ENCODE measurements at places on chromosomes 6 and 20.

- no peak for DNase-seq
Observed at GRCh38 chr20:9160757-9161156, 91.9 kb downstream of the PLCB4 start.

DNA sequence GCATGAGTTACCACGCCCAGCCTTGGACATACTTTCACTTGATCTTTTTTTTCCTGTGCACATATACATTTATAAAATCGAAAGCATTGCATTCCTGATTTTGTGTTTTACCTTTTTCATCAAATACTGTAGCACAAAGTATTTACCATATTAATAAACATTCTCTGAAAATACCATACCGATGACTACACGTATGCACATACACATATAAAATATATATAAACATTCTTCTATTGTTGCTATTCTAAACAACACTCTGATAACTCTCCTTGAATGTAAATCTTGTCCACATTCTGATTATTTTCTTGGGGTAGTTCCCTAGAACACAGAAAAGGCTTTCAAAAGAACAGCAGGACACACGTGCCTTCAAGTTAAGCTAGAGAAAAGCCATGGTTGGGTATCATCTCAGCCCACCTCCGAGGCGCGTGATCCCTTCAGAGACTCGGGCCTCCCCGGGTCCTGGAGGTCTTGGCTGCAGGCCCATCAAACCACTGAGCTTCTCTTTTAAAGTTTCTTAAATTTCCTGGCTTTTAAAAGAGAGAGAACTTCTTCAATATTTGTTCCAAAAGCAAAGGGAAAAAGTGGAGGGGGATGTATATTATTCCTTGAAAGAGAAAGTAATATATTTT lies 198.1 kb downstream of the MYLK4 start:
- DNase-seq = no peak

GRCh38 chr6:62393608-62394007 lies 107.6 kb upstream of the KHDRBS2 start:
- DNase-seq = no peak

- no peak for DNase-seq
Observed at GRCh38 chr20:15927893-15928650, 645.2 kb downstream of the KIF16B start.

DNA sequence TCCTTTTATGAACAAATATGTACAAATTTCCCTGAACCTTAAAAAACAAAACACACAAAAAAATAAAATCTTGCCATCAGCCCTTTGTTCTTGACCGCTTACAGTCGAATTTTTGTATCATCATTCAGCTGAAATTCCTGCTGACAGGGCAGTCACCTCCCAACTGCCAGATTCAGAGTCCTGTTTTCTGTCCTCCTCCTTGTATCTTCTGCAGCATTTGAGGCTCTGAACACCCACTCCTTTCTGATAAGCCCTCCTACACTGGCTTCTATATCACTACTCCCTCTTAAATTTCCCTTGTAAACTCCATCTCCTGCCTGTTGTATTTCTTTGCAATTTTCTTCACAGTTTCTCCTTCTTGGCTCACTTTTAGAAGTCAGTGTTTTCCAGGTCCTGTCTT lies 77.8 kb upstream of the CCN6 start:
- no peak for DNase-seq

- DNase-seq = no peak
Observed at GRCh38 chr6:80607811-80608391, 501.4 kb downstream of the BCKDHB start.

GRCh38 chr6:36120539-36120938 lies 9.8 kb upstream of the MAPK13 start:
- DNase-seq = peak; percentile 41

DNA sequence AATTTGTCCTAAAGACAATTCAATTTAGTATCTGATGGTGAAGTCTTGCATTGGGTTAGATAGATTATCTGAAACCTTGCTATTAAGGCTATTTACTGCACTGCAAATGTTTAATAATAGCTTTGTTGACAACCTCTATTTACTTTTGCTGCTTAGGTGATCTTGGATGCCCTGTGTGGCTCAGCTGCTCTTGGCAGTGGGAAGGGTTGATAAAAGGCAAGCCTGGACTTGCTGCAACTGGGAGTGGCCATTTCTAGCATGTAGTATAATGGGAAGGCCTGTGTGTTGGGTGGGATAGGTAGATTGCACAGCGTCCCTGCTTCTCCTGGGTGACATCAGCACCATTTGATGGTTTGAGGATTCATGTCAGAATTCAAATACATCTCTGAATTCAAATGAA lies 49.1 kb downstream of the ARMC2 start:
- no peak for DNase-seq

DNA sequence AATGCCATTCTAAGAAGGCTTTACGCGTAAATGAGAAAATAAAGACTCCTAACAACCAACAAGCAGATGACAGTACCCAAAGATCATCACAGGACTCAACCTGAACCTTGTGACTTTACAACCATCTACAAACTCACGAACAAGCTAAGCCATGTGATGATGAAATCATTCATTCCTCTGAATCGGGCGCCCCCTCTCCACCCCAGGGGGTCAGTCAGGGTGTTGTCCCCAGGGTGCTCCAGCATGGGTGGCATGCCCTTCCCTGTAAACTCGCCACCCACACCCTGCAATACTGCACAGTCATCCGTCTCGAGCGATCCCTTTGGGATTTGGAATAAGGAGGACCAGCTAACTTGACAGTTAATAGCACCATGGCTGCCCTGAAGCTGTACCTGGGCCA lies 12.6 kb downstream of the SERPINB6 start:
- no peak for DNase-seq

GRCh38 chr6:102068349-102068929 lies 674.9 kb downstream of the GRIK2 start:
- no peak for DNase-seq

DNA sequence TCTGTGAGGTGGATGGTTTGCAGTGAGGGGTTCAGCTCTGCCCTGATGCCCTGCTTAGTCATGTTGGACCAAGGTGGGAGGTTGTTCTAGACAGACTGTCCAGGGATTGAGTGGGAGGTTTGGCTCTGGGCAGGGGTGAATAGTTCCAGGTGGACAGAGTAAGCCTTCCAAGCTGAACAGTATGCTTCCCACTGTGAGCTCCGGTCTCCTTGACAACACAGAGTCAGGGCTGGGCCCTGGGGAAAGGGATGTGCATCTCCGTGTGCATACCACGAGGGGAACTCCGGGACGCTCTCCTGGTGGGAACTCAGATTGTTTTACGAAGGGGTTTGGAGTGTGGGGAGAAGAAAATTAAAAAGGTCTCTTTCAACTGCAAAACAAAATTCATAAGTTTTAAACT lies 174.7 kb downstream of the DHX35 start:
- no peak for DNase-seq

- DNase-seq = no peak
Observed at GRCh38 chr6:17505767-17506280, 94.3 kb upstream of the FAM8A1 start.

DNA sequence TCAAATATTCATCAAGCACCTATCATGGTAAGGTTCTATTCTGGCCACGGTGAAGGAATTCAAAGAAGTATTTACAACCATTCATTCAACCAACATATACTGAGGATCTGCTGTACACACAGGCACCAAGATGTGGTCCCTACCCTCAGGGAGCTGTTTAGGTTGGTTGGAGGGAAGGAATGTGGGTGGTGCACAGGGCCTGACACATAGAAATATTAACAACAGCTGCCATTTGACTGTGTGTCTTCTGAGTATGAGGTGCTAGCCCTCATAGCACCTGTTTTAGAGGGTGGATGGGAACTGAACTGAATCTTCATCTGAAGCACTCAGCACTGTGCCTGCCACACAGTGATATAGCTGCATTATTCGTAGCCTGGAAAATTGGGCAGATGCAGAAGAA lies 7.3 kb downstream of the SNPH start:
- DNase-seq = no peak

DNA sequence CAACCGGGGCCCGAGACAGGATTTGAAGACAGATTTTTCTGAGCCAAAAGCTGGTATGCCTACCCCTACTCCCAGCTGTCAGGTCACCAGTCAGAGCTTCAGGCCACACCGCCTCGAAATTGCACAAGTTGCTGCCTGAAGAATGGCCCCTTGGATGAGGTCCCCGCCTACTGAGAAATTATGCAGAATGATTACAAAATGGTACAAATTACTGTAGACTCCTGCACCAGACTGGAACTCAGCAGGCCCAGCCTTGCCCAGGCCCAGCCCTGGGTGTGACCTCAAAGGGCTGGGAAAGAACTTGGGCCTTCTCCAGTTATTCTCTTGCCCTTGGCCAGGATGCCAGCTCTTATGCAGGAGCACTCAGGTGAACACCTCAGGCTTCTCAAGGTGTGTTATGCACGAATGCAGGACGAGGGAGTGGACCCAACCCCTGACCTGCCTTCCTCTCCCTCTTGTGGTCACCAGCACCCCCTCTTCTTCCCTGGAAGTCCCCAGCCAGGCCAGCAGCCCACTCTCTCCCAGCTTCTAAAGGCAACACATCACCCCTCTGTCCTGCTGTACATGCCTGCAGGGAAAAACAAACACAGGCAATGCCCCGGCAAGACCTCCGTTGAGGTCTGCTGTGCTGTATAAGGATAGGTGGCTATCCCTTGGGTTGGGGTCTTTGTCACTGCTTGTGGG lies 88.7 kb upstream of the NAA20 start:
- no peak for DNase-seq

DNA sequence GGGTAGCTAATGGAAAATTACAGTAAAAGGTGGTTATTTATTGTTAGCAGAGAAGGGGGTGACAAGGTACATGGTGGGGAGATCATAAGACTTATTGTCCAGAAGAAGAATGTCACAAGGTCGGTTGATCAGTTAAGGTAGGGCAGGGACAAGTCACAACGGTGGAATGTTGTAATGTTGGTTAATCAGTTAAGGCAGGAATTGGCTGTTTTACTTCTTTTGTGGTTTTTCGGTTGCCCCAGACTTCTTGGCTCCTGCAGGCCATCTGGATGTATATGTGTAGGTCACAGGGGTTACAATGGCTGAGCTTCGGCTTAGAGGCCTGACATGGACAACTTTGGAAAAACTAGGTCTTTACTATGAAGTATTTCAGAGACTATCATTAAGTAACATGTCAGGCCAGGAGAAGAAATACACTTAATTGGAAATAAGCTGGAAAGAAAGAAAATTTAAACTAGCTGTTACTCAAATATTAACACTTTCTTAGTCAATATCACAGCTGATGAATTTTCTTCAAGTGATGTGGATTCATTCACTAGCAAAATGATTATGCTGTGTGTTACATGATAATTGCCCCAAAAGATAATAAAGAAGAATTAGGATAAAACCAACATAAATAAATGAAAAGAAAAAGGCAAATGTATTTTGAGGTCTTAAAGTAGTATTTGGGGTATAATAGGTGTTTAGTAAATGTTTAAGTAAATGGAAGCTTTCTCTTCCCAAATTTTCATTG lies 4.4 kb downstream of the AIG1 start:
- DNase-seq = no peak
